ENCODE measurements at places on chromosomes 16 and 17.

DNA sequence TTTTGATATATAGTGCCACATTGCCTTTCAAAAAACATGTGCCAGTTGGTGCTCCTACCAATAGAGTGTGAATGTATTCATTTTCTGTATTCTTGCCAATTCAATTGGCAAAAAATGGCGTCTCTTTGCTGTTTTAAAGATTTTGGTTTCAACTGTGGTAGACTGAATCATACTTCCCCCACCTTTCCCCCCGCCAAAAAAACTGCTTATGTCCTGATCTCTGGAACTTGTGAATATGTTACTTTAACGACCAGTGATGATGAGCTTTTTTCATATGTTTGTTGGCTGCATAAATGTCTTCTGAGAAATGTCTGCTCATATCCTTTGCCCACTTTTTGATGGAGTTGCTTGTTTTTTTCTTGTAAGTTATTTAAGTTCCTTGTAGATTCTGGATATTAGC, 325.1 kb upstream of the KCNJ16 start:
- no peak for DNase-seq

GRCh38 chr16:75043175-75043895, 44.5 kb downstream of the ZNRF1 start:
- DNase-seq = no peak

GRCh38 chr16:50282955-50283631, 16.7 kb downstream of the ADCY7 start:
- no peak for DNase-seq

- DNase-seq = no peak
Measured at GRCh38 chr16:30398661-30399434, 3.6 kb downstream of the ZNF48 start.

DNA sequence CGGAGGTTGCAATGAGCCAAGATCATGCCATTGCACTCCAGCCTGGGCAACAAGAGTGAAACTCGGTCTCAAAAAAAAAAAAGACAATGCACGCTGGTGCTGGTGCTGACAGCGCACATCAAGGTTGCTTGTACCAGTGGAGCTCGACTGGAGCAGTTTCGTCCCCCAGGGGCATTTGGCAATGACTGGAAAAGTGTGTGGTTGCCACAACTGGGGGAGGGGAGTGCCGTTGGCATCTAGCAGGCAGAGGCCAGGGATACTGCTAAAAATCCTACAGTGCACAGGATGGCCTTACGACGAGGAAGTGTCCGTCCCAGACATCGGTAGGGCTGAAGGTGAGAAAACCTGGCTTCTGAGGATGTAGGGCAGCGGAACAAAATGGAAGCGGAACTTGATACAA, 2.4 kb downstream of the MEAK7 start:
- DNase-seq = no peak

DNA sequence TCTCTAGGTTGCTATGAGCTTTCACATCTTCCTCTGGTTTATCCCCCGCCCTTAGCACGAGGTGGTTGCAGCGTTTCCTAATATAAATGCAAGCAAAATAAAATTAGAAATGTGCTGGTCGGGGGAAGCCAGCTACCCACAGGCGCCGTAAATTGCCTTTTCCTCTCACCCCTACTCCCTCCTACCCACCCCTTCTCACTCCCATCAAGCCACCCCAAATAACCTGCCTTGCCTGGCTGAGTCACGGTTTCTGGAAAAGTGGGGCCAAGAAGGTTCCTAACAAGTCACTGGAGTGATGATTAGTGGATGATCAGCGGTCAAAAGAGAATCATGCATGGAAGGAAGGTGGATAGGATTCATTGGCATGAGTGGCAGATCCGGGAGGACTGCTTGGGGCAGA, 120.9 kb upstream of the RBFOX1 start:
- no peak for DNase-seq

DNA sequence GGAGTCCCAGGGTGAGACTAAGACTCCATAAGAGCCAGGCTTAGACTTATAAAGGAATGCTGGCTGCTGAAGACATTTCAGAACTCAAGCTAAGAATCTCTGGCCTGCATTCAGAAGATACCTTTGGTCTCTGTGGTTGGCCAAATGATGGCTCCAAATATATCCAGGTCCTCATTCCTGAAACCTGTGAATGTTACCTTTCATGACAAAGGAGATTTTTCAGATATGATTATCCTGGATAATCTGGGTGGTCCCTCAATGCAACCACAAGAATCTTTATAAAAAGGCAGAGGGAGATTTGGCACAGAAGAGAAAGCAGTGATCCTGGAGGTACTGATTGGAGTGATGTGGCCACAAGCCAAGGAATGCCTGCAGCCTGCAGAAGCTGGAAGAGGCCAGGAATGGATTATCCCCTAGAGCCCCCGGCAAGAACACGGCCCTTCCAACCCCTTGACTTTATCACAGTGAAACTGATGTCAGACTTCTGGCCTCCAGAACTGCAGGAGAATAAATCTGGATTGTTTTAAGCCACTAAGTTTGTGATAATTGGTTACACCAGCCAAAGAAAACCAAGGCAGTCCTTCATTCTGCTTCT, 253.3 kb downstream of the SLC39A11 start:
- no peak for DNase-seq

GRCh38 chr17:28972437-28972836, 21.1 kb upstream of the PHF12 start:
- no peak for DNase-seq

- no peak for DNase-seq
Measured at GRCh38 chr17:7219229-7219811, 316 bp downstream of the DLG4 start.

- DNase-seq = no peak
Measured at GRCh38 chr16:68013440-68013839, 2.3 kb downstream of the DPEP2NB start.

- DNase-seq = no peak
Measured at GRCh38 chr17:56475116-56475515, 118.4 kb upstream of the NOG start.

GRCh38 chr16:67481561-67482232, 740 bp upstream of the ATP6V0D1 start:
- peak; percentile 23 for DNase-seq

DNA sequence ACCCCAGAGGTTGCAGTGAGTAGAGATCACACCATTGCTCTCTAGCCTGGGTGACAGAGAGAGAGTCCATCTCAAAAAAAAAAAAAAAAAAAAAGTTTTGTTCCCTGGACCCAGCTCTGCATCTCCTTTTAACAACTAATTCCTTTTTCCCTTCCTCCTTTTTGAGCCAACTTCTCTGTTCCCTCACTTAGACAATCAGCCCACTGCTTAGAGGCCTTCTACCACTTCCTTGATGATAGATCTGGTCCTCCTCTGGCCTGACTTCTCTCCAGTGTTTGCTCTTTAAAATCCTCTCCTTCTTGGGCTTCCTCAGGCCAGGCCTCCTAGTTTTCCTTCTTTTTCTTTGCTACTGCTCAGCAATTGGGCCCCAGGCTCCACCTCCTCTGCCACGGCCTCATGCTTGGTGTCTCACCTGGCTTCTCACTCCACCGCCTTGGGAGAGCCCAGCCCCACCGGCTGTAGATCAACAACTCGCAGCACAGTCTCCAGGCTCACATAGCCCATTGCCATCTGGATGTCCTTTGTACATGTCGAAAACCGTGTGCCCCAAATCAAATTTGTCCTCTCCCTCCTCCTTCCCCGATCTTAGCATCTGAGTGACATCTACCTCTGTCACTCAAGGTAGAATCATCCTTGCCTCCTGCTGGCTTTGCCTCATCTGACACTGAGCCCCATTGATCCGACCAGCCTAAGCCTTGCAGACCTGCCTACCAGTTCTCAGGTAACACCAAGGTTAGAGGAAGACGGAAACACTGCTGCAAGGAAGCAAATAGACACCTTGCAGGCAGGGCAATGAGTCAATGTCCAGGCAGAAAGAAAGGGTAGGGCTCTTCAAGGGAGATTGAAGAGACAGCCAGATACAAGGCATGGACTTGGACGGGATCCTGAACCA, 17.4 kb downstream of the ARHGAP27 start:
- no peak for DNase-seq

DNA sequence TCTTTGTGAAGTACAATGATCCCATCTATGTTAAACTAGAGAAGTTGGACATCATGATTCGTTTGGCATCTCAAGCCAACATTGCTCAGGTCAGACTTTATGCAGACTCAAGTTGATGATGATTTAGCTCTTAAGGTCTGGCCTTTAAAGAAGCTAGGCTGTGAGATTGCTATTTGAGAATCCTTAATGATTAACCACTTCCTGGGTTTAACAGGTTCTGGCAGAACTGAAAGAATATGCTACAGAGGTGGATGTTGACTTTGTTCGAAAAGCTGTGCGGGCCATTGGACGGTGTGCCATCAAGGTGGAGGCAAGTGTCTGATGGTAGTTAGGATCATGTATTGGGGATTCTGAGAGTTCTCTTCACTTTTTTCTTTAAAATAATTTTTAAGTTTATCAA, 40.3 kb downstream of the AP2B1 start:
- no peak for DNase-seq

- peak; percentile 71 for DNase-seq
Measured at GRCh38 chr16:30185683-30186421, 2.5 kb downstream of the CORO1A start.

GRCh38 chr17:80279895-80280294, 19.2 kb downstream of the RNF213 start:
- no peak for DNase-seq

- no peak for DNase-seq
Measured at GRCh38 chr17:68352041-68352440, 60.7 kb downstream of the ARSG start.

DNA sequence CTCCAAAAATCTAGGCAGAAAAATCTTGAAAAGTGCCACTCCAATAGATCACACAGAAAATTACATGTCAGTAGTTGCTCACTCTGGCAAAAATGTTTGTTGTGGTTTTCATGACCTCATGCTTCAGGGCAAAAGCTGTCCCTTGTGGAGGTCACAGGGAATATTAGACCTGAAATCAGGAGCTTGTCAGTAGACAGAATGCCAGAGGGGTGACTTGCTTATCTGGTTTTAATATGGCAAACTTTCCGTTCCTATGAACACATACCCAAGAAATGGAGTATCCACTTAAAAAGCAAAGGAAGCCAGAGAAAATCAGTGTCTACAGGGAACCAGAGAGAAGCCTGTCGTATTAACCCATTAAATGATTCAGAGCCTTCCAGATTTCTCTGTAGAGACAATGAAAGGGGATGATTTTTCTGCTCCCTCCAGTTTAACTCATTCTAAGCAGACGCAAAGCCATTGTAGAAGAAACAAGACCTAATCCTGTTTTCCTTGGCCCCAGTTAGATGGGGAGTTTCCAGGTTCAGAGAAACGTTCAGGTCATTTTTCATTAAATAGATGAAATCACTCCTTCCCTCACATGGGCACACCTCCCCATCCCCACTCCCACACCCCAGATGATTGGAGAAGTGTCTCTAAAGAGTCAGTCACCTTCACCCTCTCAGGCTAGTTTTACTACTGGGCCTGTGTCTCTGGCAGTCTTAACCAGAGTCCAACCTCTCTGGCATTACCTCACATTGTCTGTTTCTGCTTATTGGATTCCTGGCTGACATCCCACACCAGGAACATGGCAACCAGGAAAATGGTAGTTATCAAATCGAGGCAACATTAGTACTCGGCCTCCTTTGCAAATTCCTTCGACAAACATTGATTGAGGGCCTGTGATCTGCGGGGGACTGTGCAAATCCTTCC, 6.0 kb downstream of the SOX9 start:
- DNase-seq = no peak

DNA sequence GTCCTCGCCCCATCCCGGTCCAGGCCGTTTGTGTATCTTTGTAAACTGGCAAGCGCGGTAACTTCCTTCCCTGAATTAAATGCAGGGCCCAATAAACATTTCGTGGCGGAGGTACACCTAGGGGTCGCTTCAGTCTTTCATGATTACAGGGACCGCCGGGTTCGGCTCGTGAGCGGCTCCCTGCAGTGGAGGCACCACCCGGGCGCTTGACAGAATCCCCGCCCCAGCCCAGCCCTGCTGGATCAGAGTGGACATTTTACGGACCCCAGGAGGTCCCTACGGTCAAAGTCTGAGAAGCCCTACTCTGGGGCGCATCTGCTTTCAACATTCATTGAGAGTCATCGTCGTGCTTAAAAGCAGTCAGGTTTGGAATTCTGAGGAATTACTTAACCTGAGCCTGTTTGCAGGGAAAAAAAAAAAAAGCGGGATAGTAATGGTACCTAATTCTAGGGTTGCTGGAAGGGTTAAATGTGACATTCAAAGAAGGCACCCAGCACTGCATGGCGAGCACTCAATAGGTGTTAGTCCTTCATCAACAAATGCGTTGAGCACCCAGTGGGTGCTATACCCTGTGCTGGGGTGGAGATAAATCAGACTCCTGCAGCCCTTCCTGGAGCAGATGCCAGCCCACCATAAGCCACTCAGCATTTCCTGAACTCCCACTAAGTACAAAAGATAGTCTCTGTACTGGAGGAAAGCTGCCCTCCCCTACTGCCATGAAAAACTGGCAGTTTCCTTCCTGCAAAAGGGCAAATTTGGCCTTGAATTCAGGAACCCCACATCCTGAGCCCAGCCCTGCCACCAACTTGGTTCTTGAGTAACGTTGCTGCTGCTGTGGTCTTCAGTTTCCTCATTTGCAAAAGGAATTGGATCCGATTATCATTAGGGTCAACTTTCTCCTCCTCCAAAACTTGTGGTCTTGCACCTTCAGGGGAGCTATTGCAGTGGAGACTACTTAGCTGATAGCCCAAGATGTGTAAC, 658 bp upstream of the DUSP3 start:
- DNase-seq = no peak

GRCh38 chr16:59324462-59324861, 590.3 kb upstream of the GOT2 start:
- DNase-seq = no peak

DNA sequence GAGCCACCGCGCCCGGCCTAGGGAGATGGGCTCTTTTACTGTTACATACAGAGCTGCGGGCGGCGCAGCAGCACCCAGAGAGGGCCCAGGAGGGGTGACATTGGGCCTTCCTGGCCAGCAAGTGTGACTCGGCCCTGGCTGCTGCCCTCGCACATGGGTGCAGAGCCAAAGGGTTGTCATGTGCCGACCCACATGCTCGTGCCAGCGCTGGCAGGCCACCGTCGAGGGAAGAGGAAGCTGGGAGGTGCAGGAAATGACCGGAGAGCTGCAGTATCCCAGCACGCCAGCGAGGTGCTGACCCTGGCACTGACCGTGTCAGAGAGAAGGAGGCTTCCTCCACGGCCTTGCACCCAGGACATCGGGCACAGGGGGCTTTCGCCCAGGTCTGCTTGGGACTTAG, 8.0 kb downstream of the ENDOV start:
- no peak for DNase-seq

- no peak for DNase-seq
Measured at GRCh38 chr17:32463304-32463703, 19.0 kb downstream of the PSMD11 start.

DNA sequence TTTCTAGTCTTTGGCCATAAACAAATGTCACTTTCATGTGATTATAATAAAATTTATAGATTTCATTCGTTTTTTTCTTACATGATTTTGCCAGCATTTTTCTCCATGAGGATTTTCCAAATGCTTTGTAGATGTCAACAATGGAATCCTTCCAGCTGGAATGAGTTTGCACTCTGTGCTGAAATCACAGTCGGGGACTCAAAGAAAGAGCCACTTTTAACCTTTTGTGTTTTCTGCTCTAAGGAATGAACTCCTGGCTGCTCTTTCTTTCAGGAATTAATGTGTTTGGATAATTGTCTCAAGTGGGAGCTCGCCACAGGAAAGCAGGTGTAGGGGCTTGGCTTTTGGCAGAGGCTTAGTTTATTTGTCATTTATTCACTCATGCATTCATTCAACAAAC, 372.3 kb upstream of the SALL1 start:
- no peak for DNase-seq

Data from activated T-cell treated with anti-CD3 and anti-CD28 coated beads for 1 hour (primary cell).